DMS79 treated with DMSO at 0.1 percent for 48 hours (cell line): ENCODE measurements at places on chromosomes 4 and X.

DNA sequence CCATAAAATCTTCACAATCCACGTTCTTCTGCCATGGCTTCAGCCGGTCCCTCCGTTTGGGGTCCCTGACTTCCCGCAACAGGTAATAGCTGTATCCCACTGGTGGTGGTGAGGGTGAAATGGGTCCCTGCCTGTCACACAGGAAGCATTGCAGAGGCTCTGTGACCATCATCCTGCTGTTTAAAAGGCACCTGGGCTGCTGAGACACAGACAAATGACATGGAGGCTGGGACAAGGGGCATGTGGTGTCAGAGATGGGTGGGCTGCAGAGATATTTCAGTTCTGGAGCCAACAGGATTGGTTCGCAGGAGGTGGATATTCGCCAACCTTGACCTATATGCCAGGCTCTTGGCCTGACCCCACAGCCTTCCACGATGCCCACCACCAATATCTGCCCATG lies 82.1 kb downstream of the JAKMIP1 start:
- no peak for DNase-seq

DNA sequence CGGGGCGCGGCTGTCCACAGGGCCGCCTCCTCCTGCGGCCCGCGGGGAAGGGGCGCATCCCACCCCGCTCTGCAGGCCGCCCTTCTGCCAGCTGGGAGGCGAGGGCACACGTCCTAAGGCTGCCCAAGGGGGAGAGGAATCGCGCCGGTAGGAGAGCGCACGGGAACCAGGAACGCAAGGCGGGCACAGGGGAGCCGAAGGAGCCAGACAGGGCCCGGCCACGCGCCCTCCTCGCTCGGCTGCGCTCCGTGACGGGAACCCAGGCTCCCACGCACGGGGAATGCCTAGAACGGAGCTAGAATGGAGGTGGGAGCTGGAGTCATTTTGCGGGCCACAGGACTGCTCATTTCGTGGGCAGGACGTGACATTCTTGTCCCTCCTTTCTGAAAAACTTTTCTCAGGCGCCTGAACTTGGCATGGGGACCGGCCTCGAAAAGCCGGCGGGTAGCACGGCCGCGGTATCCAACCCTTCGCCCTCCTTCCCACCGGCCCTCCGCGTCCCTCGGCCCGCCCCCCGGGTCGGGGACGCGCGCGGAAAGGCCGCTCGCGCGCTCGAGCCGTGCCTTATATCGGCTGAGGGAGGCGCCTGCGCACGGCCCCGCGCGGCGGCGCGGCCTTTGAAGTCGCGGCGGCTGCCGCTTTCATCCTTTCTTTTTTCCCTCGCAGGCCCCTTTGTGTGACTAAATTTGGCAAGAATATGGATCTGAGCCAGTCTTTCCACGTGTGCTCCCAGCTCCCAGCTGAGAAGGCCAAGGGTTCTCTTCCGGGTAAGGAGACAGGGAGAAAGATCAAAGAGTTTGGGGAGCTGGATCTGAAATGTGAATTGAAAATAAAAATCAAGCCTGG lies 4.2 kb upstream of the LEF1 start:
- DNase-seq, result peak; percentile 77

- DNase-seq, result no peak
Observed at GRCh38 chrX:25618248-25618647, 519.9 kb upstream of the MAGEB18 start.

DNA sequence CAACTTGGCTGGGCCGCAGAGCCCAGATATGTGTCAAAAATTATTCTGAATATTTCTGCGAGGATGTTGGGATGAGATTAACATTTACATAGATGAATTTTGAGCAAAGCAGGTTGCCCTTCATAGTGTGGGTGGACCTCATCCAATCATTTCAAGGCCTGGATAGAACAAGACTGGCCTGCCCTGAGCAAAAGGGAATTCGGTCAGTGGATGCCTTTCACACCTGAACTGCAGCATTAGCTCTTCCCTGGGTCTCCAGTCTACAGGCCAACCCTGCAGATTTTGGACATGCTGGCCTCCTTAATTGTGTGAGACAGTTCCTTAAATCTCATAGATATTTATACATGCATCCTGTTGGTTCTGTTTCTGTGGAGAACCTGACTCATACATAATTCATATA lies 32.4 kb upstream of the SLC10A4 start:
- DNase-seq, result no peak

DNA sequence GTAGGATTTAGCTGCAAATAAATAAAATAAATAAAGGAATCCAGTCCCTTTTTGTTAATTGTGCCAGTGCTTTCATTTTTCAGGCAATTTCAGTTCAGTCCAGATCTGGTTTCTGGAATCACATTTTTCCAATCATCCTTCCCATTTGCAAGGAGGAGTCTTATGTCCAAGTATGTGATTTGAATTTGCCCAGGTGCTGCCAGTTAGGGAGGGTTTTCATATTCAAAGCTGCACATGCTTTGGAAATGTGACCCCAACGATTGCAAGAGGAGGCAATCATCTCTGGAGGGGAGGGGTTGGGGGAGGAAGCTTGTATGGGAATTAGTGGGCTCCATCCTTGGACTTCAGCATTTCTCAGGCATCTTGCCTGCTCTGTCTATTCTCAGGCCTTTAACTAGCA lies 4.4 kb downstream of the PLAC1 start:
- DNase-seq, result no peak

GRCh38 chr4:24988776-24989175 lies 42.0 kb downstream of the LGI2 start:
- no peak for DNase-seq

DNA sequence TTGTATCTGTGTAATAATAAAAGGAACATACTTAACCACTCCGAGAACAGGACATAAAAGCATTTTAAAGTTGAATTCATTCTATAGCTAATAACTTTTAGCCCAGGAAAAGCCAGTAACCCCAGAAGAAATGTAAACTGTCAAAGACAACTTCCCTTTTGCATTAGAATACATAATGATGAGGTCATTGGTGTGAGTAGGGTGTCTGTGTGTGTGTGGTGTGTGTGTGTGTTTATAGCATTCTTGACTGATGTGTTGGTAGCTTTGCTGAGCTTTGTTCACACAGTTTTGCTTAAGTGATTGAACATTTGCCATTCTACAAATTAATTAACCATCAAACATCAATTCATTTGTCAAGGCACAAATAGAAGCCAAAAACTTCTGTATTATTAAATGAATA lies 559.6 kb downstream of the ARAP2 start:
- no peak for DNase-seq

GRCh38 chr4:121799208-121799823 lies 1.8 kb upstream of the EXOSC9 start:
- DNase-seq, result no peak

DNA sequence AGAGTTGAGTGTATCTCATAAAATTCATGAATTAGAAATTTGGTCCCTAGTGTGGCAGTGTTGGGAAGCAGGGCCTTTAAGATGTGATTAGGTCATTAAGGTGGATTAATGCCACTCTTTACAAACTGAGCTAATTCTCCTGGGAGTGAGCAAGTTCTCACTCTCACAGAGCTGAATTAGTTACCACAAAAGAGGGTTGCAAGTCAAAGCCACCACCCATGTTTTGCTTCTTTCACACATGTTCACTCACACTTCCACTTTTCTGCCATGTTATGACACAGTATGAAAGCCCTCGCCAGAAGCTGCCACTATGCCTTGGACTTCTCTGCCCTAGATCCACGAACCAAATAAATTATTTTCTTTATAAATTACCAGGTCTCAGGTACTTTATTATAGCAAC lies 332.1 kb downstream of the ARAP2 start:
- DNase-seq, result no peak

GRCh38 chrX:108224727-108225621 lies 133.4 kb downstream of the ATG4A start:
- peak; percentile 91 for DNase-seq

- DNase-seq, result no peak
Observed at GRCh38 chr4:174450786-174451125, 71.5 kb downstream of the HPGD start.

GRCh38 chr4:173464481-173464880 lies 65.5 kb downstream of the HAND2 start:
- no peak for DNase-seq

DNA sequence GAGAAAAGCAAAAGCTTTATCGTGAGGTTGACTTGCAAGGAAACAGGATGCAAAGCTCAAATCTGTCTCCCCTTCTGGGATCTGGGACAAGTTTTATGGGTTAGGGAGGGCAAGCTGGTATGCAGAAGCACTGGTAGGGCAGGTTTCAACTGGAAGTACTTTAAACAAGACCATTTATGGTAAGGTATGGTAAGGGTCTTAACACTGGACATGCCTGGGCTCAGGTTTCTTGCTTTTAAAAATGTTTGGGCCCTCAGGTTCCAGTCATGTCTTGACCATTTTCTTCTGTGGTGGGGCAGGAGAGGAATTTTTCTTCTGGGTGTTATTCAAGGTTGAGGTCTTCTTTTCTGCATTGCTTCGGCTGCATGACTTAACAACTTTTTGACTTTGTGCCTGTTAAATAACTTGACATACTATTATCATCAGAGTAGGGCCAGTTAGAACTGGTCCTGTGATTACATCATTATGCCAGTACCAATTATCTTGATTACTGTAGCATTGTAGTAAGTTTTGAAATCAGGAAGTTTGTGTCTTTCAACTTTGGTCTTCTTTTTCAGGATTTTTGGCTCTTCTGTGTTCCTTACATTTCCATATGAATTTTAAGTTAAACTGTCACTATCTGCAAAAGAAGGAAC lies 33.7 kb downstream of the CD38 start:
- DNase-seq, result no peak

DNA sequence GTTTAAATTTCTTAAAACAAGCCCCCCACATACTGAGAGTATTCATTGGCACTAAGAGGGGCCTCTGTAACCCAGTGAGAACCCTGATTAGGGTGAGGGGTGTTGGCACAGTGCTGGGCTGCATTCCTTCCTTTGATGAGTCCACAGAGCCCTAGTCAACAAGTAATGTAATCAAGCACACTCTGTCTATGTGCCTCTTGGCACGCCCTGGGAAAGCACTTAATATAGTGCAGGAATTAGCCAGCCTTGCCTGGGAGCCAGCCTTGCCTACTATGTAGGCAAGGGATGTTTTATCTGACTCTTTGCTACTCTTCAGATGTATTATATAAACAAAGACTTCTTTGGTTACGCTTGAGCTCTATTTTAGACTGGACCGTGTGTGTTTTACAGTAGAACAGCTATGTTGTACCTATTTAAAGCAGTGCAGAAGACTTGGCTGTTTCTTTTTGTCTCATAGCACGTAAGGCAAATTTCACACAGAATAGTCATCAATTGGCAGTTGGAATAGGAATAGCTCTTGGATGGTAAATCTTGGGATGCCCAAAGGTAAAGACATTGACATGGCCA lies 64.3 kb downstream of the FRAS1 start:
- DNase-seq, result peak; percentile 51

GRCh38 chrX:8984231-8984630 lies 49.7 kb downstream of the FAM9B start:
- no peak for DNase-seq

DNA sequence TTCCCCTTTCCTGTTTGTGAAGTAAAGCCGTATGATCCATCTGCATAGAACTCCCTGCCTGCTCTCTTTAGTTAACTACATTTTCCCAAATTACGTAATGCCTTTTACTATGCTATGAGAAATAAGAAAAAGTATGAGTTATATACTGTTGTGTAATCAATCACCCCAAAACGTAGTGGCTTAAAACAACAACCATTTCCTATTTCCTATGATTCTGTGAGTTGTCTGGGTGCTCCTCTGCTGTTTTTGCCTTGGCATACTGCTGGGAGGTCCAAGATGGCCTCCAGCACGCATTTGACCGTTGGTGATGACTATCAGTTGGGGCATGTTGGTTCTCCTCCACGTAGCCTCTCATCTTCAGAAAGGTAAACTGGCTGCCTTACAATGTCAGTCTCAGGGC lies 39.8 kb downstream of the BBS12 start:
- DNase-seq, result no peak

- no peak for DNase-seq
Observed at GRCh38 chr4:55742655-55743202, 76.9 kb upstream of the EXOC1L start.

GRCh38 chr4:152094970-152095700 lies 334.3 kb upstream of the GATB start:
- DNase-seq, result no peak

DNA sequence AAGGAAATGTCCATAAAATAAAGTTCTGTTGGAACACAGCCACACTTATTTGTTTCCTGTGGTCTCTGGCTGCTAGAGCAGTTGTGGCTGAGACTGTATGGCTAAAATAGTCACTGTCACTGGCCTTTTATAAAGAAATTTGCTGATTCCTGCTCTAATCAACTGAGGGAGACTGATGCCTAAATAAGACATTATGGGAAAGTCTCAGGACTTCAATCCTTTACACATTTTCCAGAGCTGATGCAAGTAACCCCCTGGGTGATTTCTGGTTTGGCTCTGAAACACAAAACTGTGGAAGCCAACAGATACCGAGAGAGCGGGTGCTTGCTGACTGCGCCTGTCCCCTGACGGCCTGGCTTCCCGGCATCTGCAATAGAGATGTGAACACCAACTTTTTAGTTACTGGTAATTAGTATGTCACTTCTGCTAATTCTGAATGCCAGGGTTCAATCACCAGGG lies 64.0 kb downstream of the POLR2B start:
- no peak for DNase-seq

DNA sequence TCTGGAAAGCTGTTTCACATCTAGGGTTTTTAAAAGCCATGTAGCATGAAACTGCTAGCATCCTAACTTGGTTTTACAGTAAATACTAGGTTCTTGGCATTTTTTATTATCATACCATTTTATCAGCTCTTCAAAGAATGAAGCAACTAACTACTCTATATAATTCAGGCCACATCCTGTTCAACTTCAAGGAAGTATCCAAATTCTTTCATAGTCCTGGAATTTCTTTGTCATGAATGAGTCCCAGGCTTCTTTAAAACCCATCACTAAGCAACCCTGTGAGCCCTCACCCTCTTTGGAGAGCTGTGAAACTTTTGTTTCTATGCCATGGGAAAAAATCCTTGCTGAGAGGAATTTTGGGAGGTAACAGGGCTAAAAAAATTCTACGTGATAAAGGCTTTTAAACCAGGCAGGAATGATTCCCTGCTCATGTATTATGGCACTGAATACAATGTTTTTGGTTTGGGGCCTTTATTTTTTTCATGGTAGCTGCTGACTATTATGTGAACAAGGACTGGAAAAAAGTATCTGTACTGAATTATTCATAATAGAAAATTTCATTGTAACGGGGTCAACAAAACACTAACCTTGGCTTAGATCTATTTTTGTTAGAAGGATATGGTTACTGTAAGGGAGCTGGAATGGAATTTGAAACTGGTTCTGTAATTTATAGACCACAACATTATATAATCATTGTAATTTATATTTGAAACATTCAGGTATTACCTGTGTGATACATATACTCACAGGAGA lies 164.9 kb downstream of the DCTD start:
- no peak for DNase-seq

DNA sequence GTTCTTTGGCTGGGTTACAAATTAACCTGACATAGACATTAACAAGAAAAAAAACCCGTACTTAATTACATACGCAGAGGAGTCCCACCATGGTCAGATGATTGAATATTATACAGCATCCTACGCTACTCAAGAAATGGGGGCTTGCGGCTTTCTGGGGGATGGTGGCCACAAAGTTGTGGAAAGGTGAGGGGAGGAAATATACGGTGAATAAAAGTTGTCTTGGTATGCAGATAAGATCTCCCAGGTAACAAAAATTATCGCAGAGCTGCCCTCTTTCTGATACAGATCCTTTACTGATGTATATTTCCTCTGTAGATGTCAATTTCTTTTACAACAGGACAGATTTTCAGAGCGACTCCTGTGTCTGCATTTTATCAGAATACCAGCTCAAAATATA lies 890 bp downstream of the DCAF16 start:
- DNase-seq, result no peak

- DNase-seq, result no peak
Observed at GRCh38 chrX:27915617-27916016, 65.6 kb downstream of the DCAF8L1 start.
